Activated CD4-positive, alpha-beta T cell treated with anti-CD3 and anti-CD28 coated beads, Interleukin-2, amount 50 U/mL, for 48 hours (primary cell): ENCODE measurements at places on chromosomes 13 and 19.

DNA sequence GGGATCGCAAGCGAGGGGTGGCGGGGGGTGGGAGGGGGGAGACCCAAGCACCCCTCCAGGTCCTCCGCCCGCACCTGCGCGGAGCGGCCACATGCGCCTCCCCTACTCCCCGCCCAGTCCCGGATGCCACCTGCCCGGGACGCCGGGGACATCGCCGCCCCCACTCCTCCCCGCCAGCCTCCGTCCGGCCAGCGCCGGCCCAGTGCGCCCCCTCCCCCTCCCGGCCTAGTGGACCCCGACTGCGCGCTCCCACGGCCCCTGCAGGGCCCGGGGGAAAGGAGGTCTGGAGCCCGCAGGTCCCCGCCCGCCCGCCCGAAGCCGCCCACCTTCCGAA is 263 bp downstream of the RHPN2 start:
- no peak for DNase-seq

- peak; percentile 51 for DNase-seq
These were observed 83.6 kb upstream of the ARHGEF7 start for GRCh38 chr13:111031531-111031961.

- DNase-seq, result no peak
These were observed 3.9 kb upstream of the CERS1 start for GRCh38 chr19:18899624-18900560.

DNA sequence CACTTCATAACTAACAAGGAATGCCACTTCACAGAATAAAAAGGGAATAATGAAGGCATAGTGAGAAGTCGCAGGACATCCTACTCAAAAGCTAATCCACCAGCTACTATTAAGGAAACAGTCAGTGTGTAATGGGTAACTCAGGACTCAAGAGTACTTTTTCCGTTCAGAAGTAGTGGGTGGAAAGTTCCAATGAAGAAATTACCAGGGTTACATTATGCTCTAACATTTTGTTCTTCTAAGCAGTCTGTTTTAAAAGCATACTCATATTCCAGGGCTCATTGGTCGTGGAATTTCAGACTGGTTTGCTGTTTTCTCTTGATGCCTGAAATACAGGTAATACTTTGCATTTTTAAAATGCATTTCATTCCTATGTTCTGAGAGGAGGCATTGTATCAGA is 222.4 kb upstream of the IRS2 start:
- DNase-seq, result no peak

DNA sequence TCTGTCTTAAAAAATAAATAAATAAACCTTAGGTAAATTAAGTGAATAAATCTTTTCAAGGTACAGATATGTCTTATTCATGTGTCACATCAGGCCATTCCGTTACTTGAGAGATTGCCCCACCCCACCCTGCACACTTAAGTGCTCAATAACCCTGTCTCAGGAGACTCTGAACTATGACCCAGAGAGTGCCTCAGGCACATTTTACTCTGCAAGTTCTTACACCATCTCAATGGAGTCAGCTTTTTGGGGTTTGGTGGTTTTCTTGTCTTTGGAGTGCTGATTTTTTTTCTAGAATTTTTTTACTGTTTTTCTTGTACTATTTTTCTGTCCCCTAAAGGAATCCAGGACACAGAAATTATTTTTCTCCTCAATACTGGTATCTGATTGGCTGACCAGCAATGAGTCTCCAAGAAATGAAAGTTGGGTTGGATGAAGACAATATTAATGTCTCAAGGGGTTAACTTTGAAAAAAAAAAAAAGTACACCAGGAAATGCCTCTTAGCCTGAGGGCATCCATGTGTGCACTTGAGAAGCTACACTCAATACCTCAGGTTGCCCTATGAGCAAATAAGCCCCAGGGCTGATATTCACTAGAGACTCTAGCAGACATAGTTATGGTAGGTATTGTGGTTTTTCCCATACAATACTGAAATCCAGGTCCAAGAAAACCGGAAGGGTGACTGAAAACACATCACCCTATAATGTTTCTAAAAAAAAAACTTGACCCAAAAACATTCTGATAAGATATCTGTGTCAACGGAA is 114.6 kb upstream of the ZNF91 start:
- DNase-seq, result no peak

GRCh38 chr13:91174886-91175501 is 172.5 kb upstream of the MIR17HG start:
- no peak for DNase-seq

DNA sequence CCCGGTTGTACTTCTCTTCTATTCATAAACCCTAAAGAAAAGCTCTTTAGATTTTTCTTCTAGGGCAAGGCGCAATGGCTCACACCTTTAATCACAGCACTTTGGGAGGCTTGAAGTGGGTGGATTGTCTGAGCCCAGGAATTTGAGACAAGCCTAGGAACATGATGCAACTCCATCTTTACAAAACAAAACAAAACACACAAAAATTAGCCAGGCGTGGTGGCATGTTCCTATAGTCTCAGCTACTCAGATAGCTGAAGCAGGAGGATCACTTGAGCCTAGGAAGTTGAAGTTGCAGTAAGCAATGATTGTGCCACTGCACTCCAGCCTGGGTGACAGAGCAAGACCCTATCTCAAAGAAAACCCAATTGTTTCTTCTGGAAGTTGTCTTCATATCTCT is 240.3 kb downstream of the SHISA2 start:
- DNase-seq, result no peak

DNA sequence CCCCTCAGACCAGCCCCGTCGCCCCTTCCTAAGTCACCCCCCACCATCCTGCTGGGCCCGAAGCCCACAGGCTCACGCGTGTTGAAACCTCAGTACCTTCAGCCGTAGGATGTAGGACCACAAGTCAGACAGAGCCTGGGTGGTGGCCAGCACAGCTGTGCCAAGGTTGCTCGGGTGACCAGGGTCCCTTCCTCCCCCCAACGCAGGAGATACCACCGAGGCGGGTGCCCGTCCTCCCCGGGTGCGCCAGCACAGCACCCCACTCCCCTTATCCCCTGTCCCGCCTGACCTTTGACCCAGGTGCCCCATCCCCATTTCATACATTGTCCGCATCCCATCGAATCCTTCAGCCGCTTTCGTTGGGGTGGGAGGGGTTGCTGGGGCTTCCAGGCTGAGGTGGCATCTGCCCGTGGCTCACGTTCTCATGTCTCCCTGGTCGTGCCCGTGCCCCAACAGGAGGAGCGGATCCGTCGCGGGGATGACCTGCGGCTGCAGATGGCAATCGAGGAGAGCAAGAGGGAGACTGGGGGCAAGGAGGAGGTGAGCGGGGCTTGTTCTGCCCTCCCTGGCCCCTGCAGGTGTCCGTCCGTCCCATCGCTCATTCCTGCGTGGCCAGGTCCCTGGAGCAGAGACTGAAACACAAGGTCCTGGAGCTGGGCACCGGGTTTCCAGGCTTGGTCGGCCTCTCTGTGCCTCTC is 14.5 kb downstream of the EPN1 start:
- no peak for DNase-seq

GRCh38 chr19:49408816-49409440 is 14.3 kb downstream of the PTH2 start:
- no peak for DNase-seq

GRCh38 chr13:65584126-65584525 is 1646.0 kb downstream of the PCDH9 start:
- no peak for DNase-seq

DNA sequence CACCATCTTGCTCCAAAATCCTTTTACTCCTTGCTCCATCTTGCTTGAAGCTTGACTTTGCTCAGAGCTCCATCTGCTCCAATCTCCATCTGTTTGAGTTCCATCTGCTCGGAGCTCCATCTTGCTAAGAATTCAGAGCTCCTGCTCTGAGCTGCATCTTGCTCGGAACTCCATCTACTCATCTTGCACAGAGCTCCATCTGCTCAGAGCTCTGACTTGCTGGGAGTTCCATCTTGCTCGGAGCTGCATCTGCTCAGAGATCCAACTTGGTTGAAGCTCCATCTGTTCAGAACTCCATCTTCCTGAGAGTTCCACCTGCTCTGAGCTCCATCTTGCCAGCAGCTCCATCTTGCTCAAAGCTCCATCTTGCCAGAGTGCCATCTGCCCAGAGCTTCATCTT is 80.6 kb upstream of the ZNF98 start:
- DNase-seq, result no peak

GRCh38 chr13:76848596-76848995 is 37.6 kb downstream of the KCTD12 start:
- no peak for DNase-seq

DNA sequence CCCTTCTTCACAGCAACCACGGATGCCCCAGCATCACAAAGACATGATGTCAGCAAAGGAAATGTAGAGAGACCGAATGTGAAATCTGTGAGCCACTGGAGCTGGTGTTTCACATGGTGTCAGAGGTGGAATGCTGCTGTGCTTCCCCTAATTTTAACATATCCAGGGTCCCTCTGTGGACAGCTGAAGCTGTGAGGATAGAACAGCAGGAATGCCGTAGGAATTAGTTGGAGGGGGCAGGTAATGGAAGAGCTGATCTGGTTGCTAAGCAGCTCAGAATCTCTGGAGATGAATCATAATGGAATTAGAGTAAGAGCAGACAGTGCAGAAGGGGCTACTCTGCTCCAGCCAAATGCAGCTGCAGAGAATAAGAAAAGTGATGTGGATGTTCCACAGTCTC is 68.9 kb upstream of the ZNF835 start:
- DNase-seq, result no peak

- DNase-seq, result no peak
These were observed 68.0 kb upstream of the GPR183 start for GRCh38 chr13:99374994-99375737.

DNA sequence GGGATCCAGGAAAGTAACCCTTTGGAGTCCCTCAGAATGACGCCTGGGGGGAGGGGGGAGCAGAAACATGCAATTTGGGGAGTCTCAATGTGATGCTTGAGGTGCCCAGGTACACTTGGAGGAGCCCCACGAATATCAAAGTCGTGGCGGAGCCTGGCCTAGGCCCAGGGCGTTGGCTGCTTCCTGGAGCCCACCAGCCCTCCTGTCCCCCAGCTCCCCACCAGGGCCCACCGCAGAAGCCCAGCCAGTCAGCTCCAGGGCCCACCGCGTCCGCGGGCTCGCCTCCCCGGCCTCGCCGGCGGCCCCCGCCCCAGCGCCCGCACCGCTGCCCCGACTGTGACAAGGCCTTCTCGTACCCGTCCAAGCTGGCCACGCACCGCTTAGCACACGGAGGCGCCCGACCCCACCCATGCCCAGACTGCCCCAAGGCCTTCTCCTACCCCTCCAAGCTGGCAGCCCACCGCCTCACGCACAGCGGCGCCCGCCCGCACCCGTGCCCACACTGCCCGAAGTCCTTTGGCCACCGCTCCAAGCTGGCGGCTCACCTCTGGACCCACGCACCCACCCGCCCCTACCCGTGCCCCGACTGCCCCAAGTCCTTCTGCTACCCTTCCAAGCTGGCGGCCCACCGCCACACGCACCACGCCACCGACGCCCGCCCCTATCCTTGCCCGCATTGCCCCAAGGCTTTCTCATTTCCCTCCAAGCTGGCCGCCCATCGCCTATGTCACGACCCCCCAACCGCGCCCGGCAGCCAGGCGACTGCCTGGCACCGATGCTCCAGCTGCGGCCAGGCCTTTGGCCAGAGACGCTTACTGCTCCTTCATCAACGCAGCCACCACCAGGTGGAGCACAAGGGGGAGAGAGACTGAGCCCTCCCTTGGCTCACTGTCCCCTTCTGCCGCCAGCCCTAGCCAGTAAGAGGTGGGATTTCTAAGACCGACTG is 2.1 kb downstream of the ZNF575 start:
- peak; percentile 28 for DNase-seq

- no peak for DNase-seq
These were observed 9.8 kb upstream of the FCHO1 start for GRCh38 chr19:17741456-17741855.

DNA sequence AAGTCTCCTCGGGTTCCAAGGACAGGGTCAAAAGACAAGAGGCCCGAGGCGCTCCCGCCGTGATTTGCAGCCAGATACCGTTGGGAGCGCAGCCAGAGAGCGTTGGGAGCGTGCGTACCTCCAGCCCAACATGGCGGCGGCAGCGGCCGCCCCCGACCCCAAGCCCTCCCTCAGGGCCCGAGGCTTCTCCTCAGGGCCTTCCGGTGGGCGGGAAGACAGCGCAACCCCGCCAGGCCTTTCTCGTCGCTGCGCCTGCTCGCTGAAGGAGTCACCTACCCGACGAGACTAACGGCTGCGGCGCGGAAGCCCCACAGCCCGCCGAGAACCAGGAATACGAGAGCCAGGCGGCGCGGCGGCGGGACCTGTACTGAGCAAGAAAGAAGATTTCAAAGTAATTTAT is 3.2 kb upstream of the ZNF850 start:
- DNase-seq, result no peak

GRCh38 chr13:28058866-28059613 is 41.3 kb downstream of the FLT3 start:
- peak; percentile 69 for DNase-seq

- DNase-seq, result no peak
These were observed 191.5 kb downstream of the ZNF536 start for GRCh38 chr19:30563691-30564090.

GRCh38 chr13:21060338-21061028 is 903 bp downstream of the LATS2 start:
- DNase-seq, result no peak

- no peak for DNase-seq
These were observed 18.3 kb upstream of the PSMD8 start for GRCh38 chr19:38355728-38356725.

- DNase-seq, result no peak
These were observed 4.1 kb downstream of the TMEM272 start for GRCh38 chr13:51840917-51841316.

- no peak for DNase-seq
These were observed 19.1 kb upstream of the CXCL17 start for GRCh38 chr19:42461700-42462324.

DNA sequence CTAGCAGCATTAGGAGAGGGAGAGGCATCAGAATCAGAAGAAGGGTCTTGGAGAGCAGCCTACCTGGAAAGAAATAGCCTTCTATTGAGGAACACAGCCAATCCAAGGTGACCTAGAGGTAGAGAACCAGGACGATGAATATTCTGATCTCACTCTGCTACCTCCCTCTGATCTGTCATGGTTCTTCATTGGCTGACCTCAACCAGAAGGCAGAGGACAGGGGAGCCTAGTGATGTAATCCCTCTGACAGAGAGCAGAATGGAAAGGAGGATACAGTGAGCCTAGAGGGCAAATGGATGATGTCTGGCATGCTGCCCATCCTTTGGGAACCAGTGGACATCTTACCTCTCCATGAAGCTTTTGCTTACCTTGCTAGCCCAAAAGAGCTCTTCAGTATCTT is 3.6 kb downstream of the ZNF507 start:
- no peak for DNase-seq

- DNase-seq, result no peak
These were observed 25.3 kb downstream of the CAPN12 start for GRCh38 chr19:38718747-38719543.

- DNase-seq, result peak; percentile 70
These were observed 1.2 kb downstream of the LRCH1 start for GRCh38 chr13:46553886-46554858.

GRCh38 chr13:19590423-19590822 is 29.1 kb upstream of the TPTE2 start:
- DNase-seq, result no peak

- no peak for DNase-seq
These were observed 58.4 kb upstream of the USPL1 start for GRCh38 chr13:30559274-30559673.

- DNase-seq, result no peak
These were observed 88.1 kb downstream of the TSHZ3 start for GRCh38 chr19:31261019-31261602.
